NCI-H1105 (cell line): ENCODE measurements at places on chromosomes 11 and 22.

DNA sequence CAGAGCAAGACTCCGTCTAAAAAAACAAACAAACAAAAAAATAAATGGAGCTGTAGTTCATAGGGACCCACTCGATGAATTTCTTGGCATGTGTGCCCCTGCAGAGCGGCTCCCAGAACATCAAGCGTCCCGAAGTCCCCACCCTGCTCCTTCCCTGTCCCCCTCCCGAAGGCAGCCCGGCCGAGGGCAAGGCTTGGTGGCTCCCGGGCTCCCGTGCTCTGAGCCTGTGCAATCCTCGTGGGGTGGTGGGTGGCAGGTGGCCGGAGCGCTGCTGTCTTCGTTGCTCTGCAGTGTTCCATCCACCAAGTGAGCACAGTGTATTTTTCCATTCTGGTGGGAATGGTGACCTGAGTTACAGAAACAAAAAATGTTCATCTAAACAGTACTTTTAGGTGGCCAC lies 33.5 kb upstream of the GAL start:
- no peak for DNase-seq

DNA sequence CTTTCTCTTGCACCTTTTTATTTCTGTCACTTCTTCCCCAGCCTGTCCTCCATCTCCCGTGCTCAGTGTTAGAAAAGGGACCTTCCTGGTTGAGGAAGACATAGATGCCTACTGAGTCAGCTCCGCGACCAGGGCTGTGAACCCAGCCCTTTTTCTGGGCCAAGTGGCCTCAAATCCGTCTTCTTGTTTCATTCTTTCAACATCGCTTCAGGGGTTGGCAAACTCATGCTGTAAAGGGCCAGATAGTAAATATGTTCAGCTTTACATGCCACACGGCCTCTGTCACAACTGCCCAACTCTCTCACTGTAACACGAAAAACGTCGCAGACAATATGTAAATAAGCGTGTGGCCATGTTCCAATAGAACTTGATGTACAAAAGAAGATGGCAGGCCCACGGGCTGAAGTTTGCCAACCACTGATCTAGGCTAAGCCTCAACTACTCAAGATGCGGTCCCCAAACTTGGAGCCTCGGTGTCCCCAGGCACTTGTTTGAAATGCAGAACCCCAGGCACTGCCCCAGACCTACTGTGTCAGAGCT lies 338.4 kb downstream of the MN1 start:
- DNase-seq: no peak

DNA sequence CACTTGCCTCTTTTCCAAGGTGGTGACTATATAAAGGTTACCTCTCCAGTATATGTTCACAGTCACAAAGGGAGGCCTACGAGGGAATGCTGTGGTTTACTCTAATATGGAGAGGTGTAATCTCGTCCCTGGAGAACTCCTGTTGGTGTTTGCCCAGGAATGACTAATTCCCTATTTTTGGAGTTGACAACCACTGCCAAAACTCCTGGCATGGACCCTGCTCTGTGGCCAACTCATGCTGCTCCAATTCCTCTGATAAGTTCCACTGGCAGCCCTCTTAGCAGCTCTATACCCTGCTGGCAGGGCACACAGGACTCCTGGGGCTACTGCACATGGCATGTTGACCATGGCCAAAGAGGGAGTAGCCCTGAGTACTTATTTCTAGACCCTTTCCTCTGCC lies 418.7 kb upstream of the ANO5 start:
- DNase-seq: no peak

- DNase-seq: no peak
Measured at GRCh38 chr11:101949680-101950220, 33.4 kb upstream of the ANGPTL5 start.

- DNase-seq: peak; percentile 44
Measured at GRCh38 chr11:1837171-1838076, 1.4 kb upstream of the TNNI2 start.

DNA sequence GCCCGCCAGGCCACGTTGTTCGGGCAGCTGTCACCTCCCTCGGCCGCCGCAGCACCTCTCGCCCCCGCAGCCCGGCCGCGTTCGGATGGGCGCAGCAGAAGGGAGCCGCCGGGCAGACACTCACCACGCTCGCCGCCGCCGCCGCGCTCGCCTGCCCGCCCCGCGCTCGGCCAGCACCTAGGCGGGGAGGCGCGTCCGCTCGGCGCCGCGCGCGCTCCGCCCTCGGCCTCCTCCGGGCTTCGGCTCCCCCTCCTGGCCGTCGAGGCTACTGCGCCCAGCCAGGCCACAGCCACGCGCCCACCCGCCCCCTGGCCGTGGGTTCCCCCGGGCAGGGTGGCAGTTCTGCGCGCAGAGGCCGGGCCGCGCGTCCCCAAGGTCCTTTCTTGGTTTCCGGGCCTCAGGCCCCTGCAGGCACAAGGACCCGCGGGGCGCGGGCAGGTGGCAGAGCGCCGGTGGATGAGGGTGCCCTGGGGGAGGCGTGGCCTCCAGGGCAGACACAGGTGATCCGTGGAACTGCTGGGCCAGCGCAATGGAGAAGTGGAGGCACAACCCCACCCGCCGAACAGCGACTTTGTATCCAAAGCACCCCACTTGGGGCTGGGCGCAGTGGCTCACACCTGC lies at the start of gene SLC25A22:
SLC25A22 (minus strand) TSS at position 189 of the 621 bp plus-strand sequence. CDS start 3,275 bp downstream, outside the sequence.
- DNase-seq: peak; percentile 75

- DNase-seq: peak; percentile 76
Measured at GRCh38 chr11:60700689-60701468, 1.5 kb downstream of the MS4A8 start.

GRCh38 chr11:96313163-96313562 lies 29.8 kb downstream of the MAML2 start:
- DNase-seq: no peak
